ENCODE measurements at places on chromosomes 3 and 15.
A peak's percentile ranks its signal among the peaks of the same experiment; 100 is the strongest.

- DNase-seq, result no peak
These were observed 62.6 kb downstream of the CRTC3 start for GRCh38 chr15:90592131-90592881.

DNA sequence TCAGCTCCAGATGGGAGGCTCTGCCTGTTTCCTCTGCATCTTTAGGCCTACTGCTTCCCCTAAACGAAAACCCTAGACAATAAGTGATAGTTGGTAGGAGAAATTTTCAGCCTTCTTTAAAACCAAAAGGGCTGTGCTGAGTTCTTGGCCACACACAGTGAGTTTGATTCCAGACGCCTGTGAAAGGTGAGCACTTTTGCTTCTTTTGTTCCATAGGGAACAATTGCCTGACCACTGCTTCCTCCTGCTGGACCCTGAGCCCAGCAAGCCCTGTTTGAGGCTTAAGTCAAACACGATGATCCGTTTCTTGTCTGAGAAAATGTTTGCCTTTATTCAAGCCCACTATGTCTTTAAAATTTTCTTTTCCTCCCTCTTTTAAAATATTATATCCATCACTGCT lies 493.9 kb downstream of the ZIC1 start:
- no peak for DNase-seq

DNA sequence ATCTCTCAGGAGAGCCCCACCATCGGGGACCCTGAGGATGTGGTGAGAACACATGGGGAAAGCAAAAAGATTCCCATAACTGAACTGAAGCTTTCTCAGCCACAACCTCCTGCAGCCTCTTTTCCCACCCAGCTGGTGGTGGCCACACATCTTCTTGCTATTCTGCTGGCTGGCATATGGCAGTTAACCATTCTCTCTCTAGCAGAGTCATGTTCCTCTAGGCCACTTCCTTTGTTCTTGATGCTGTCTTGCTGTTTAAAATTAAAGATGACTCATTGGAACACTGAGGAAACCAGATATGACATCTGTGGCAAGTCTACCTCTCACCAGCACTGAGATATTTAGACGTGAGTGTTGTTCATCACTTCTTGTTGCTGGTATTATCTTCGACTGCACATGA lies 180.3 kb upstream of the ROBO2 start:
- DNase-seq, result no peak

DNA sequence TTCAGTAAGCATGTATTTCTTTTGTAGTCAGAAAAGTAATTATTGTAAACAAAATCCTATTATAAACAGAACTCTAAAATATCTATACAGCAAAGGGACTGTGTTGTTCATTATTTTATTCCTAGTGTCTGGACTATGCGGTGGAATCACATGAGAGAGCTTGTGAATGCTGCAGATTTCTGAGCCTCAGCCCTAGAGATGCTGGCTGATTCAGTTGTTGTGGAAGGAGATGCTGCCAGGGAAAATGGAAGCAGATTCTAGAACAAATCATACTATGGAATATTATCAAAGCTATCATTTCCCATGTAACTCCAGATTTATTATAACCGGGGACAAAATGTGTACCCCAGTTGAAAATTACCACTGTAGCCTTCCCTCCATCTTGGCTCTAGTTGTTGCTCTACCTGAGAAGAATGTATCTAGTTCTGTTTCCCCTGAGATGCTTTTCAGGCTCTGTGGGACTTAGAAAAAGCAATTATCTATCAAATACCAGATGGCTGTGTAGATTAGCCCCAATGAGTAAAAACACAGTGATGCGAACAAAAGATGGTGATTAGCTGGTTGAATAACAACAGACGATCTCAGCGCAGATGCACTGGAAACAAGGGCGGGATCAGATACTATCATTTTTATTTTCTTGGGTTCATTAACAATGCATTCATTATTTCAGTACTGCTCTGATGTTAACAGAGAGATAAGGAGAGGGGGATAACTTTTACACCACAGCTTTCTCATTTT lies 131.3 kb downstream of the TMEM108 start:
- no peak for DNase-seq

- no peak for DNase-seq
These were observed 223.4 kb downstream of the ATP8B4 start for GRCh38 chr15:49895347-49896223.

DNA sequence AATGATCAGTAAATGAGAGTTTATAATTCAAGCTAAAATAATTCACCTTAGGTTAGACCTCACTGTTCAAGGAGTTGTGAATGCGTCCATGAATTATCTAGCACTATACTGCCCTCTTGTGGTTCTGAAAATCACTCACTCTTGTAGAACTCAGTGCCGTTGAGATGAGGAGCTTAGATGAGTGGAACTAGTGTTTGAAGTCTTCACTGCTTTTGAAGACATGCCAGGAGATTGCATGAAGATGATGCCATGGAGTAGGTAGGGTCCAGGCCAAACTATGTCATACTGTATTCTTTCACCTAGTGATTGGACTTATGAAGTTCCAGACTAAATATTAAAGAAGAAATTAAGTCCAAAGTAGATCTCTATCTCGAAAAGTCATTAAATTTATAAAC lies 28.8 kb downstream of the LYSMD4 start:
- DNase-seq, result peak; percentile 91

All from hematopoietic multipotent progenitor cell (in vitro differentiated cells).